ENCODE measurements at places on chromosomes 13 and 19.

GRCh38 chr13:56459286-56459685, 681.4 kb upstream of the PRR20A start:
- DNase-seq = no peak

- peak; percentile 15 for DNase-seq
These were observed 17.6 kb downstream of the LIG1 start for GRCh38 chr19:48152551-48152950.

- no peak for DNase-seq
These were observed 351.5 kb downstream of the KLF12 start for GRCh38 chr13:73782450-73783449.

DNA sequence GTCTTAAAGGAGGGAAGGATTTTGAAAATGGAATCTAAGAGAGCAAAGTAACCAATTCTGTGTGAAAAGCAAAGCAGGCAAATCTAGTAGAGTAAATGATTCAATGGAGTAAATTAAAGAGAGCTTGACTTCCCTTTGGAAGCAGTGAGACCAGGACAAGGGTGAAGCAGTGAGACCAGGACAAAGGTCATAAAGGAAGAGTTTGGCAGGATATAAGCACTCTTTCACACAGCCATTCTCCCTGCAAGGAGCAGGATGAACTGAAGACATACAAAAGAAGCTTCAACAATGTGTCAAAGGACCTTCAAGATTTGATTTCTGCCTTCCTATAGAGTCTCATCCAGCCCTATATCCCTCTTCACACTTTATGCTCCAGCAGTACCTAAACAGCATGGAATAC, 123.8 kb downstream of the ENOX1 start:
- no peak for DNase-seq

DNA sequence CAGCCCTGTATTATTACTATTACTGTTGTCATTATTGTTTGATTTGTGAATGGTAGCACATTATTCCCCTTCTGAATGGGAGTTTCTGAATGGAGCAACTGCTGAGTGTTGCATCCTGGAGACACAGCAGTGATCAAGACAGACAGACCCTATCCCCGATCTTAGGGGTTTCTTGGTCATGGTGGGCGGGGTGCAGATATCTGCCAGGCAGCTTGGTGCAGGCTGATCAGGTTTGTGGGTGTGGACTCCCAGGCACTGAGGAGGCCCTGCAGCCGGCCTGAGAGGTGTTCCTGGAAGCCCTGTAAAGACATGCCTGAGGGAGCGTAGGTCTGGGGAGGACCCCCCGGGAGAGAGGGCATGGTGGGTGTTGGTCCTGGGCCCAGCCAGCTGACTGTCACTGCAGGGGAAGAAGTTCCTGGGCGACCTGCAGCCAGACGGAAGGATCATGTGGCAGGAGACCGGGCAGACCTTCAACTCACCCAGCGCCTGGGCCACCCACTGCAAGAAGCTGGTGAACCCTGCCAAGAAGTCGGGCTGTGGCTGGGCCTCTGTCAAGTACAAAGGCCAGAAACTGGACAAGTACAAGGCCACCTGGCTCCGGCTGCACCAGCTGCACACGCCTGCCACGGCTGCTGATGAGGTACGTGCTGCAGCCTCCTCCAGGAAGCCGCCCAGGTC, 2.1 kb downstream of the MPND start:
- no peak for DNase-seq

- no peak for DNase-seq
These were observed 232.9 kb upstream of the STARD13 start for GRCh38 chr13:33518452-33518851.

GRCh38 chr19:11017275-11018035, 56.6 kb downstream of the SMARCA4 start:
- no peak for DNase-seq

DNA sequence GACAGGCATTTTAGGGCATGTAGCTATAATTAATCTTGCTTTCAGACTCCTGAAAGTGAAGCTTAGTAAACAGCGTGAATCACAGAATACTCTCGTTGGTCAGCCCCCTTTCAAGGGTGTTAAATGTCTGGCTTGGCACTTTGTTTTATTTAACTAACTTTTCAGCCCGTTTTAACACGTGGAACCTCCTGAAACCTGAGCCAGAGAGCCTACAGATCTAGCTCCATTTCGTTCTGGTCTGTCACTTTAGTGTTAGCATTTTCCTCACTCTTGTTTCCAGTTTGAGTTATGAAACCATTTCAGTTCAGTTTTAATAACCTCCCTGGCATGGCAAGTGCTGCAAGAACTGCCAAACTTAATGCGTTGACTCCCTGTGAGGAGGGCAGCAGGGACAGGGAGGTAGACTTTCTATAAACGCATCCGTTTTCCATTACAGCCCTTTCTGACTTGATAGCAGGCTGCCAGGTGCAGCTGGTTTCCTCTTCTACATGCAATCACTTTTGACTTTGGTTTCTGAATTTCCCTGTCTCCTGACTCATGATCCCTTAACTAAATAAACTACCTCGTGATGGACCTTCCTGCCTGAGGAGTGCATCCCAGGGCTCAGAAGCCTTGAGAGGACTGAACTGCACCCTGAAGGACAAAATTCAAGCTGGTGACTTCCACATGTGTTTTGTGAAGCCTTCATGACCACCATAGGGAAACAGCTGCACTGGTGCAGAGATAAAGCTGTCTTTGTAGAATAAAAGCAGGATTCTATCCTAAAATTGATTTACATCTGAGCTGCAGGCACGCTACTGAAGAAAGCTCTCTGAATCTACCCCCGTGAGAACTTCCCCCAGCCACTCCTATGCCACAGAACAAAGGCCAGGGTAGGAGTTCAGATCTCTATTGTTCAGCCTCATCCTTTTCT, 192.6 kb downstream of the DLEU7 start:
- no peak for DNase-seq

- no peak for DNase-seq
These were observed 3.8 kb upstream of the UQCR11 start for GRCh38 chr19:1609103-1609396.

DNA sequence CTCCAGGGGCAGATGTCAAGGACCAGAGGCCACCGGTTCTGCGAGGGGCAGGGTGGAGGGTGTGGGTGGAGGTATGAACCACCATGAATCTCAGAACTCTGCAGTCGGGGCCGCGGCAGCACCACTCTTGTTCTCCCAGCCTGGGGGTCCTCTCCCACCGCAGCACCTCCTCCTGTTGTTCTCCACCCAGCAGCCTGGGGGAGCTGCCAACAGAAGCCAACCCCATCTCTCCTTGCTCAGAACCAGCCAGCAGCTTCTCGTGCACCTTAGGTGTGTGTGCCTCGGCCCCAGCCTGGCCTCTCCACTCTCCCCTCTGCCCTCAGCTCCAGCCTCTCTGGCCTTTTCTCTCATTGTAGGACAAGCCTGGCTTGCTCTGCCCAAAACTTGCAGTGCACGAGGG, 31.9 kb upstream of the CCNE1 start:
- DNase-seq = no peak

- DNase-seq = no peak
These were observed 3.7 kb downstream of the PPP1R37 start for GRCh38 chr19:45096700-45097099.

GRCh38 chr13:97844151-97844550, 109.3 kb upstream of the IPO5 start:
- DNase-seq = peak; percentile 46

GRCh38 chr19:45161738-45162607, 1.2 kb upstream of the NKPD1 start:
- DNase-seq = no peak

DNA sequence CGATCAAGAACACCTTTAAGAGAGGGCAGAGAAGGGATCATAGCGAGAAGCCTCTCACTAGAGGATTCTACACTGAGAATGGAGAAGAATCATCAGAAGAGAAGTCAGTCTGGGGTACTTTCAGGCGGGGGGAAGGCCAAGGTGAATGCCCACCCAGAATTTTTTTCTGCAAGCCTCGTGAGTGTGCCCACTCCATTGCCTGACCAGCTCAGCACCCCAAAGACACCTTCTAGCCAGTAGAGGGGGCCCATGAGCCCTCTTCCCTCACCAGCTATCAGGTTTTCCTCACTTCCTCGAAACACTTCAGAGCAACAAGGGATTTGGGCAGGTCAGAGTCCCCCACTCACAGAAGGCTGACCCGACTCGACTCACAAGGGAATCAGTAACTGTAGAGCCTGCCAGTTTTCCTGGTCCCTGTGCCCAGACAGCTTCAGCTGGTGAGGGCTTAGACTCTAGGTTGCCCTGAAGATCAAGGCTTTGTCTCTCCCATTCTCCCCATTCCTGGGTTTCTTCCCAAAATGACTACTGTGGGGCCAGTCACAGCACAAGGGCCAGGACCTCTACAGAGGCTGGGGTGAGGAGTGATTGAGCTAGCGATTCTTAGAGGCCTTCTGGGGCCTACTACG, 18.4 kb downstream of the NLRP13 start:
- DNase-seq = peak; percentile 8

DNA sequence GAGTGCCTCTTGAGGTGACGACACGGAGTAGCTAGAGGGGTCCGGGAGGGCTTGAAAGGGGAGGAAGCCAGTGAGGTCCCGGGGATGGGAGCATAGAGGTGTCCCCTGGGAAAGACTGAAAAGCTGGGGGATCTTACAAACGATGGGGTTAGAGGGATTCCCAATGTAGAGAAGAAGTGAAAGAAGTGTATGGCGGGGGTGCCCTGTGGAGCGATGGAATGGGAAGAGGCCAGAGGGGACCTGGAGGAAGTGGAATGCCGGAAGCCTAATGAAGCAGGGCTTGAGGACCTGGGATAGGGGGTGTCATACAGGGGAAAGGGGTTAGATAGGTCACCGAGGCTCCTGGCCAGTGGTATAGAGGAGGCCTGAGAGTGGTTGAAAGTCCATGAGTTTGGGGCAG, 580 bp downstream of the AP2A1 start:
- no peak for DNase-seq

DNA sequence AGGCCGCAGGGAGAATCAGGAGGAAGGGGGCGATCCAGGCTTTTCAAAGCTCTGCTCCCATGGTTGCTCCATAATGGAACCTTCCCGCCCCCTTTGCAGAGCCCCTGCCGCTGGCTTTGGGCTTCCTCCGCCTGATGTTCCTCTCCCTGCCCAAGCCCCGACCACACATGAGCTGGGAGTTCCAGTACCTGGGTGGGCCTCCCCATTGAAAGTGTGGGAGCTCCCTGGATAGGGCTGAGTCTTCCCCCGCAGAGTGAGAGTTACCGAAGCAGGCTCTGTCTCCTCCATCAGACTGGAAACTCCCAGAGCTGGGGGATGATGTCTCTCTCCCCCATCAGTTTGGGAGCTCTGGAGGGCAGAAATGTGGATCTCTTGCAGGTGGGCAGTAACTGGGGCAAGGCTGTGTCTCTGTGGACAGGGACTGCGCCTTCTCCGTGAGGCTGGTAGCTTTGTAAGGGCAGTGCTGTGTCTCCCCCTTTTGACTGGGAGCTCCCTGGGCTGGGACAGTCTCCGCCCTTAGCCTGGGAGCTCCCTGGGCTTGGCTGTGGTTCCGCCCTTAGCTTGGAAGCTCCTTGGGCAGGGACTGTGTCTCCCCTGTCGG, 722 bp downstream of the DCAF15 start:
- peak; percentile 22 for DNase-seq

- no peak for DNase-seq
These were observed 6.0 kb upstream of the RSPH6A start for GRCh38 chr19:45821103-45821521.

DNA sequence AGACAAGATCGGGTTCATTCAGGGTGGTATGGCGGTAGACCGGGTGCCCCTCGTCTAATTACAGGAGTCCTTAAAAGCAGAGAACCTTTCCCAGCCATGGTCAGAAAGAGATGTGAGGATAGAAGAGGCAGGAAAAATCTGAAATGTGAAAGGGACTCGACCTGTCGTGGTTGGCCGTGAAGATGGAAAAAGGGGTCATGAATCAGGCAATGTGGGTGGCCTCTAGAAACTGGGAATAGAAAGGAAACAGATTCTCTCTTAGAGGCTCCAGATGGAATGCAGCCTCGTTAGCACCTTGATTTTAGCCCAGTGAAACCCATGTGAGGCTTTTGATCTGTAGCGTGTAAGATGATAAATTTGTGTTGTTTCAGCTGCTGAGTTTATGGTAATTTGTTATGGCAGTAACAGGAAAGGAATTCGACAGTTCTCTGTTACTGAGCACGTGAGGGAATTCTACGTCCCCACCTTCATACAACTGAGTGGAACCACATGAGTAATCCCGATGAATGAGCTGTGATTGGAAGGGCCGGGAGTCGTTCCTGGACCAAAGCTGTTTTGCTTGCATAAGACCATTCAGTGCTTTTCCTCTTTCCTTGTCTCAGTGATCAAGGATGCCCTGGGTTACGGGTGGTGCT, 11.0 kb upstream of the CA11 start:
- DNase-seq = peak; percentile 64

- DNase-seq = no peak
These were observed 43.1 kb downstream of the CYP4F22 start for GRCh38 chr19:15551293-15552004.

DNA sequence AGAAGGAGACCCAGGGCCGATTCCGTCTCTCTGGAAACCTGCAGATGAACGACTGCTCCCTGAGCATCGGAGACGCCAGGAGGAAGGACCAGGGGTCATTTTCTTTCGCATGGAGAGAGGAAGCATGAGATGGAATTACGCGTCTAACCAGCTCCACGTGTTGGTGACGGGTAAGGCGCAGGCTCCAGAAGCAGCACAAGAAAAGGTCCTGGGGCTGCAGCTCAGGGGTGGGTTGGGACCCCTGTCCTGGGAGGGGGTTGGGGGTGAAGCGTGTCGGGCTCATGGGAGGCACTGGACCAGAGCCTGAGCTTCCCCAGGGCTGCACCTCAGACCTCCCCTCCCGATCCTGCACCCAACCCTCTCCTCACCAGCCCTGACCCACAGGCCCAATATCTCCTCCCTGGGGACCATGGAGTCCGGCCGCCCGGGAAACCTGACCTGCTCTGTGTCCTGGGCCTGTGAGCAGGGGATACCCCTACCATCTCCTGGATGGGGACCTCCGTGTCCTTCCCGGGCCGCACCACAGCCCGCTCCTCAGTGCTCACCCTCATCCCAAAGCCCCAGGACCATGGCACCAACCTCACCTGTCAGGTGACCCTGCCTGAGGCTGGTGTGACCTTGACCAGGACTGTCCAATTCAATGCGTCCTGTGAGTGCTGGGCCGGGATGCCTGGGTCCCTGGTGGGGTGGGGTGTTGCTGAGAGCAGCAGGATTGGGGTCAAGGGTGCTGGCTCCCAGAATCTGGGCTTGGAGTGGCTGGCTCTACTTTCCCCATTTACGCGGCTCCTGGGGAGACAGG, 39.6 kb upstream of the CD33 start:
- no peak for DNase-seq

DNA sequence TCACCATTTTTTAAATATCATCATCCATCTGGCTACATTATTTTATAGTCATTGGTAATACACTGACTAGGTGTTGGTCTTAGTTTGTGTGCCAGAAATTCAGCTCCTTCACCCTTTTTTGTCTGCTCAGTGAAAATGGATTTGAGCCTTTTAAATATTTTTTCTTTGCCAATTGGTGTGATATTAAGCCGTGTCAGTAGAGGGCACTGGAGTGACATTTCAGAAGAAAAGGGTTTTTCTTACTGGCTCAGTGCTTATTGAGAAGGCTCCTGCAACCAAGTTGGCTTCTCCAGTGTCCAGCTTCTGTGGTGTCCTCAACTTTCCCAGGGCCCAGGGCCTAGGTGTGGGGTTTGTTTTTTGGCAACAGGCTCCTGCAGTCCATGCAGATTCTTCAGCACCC, 546.6 kb downstream of the DACH1 start:
- peak; percentile 2 for DNase-seq
